Stimulated activated CD4-positive, alpha-beta T cell treated with anti-CD3 and anti-CD28 coated beads, Interleukin-1b, Interleukin-23, amount 100 ng/mL, for 1 hour (primary cell): ENCODE measurements at places on chromosomes 5 and 9.

DNA sequence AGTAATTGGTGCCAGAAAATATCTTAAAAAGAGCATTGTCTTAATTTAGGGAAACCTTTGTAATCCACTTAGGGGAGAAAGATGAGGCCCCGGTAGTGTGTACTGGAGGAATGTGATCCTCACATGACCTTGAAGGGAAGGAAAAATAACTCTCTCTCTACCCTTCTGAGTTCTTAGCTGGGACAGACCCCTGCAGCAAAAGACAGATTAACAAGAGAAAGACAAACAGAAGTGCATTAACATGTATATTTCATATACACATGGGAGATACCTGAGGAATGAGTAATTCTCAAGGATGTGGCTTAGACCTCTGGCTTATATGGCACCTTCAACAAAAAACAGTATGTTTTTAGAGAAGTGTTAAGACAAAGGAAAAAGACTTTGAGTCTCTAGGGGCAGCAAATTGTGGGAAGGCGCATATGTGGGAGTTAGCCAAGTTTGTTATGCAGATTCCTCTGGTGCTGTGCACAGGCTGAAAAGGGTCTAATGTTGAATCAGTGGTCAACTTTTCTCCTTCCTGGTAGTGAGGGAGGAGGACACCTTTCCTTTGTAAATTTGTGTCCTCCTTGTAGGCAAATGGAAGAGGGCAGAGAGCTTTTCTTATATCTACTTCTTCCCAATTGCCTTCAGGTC is 138.8 kb downstream of the LRRC70 start:
- no peak for DNase-seq

DNA sequence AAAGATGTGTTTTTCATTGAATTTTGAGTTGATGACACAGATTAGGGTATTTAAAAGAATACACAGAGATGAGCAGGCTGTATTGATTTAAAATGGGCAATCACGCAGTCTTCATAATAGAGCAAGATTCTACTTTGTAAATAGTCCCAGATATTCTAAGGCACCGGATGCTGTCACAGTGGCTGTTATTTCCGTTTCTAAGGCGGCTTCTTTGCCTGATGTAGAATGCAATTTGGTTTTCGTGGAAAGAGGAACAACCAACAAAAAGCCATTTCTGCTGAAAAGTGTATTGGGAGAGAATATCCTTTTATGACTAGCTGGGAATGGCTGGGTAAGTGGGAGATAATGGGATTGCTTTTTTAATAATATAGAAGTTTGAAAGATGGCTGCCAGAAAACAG is 17.5 kb downstream of the PRKACG start:
- no peak for DNase-seq

DNA sequence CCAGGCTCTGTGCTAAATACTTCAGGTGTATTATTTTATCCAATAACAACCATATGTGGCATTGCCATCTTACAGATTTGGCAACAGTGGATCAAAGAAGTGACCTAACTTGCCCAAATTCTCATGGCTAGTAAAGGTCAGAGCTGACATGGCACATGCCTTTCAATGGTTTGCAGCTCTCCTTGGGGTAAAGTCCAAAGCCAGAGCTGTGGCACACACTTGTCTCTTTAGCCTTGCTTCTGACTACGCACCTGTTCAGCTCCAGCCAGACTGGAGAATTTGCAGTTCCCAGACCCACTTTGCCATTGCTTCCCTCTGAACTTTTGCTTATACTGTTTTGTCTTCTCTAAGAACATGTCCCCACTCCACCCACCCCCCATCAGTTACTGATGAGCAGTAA is 5.9 kb downstream of the SLC35A4 start:
- no peak for DNase-seq

- no peak for DNase-seq
Measured at GRCh38 chr5:35159370-35159742, 70.9 kb downstream of the PRLR start.

DNA sequence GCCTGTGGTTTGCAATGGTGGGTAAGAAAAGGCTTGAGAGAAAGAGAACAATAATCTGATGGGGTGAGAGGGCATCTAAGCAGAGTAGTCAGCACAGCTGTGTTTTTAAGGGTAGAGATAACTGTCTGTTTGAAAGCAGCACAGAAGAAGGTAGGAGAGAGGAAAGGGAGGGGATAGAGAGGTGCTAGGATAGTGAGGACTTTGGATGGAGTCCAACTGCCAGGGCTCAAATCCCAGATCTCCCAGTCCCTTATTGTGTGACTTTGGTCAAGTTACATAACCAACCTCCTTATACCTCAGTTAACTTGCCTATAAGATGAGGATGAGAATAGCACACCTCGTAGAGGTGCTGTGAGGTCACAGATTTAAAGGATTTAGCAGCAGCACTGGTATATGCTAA is 55.6 kb downstream of the GPR21 start:
- no peak for DNase-seq

- no peak for DNase-seq
Measured at GRCh38 chr5:159061834-159062474, 37.8 kb downstream of the EBF1 start.

DNA sequence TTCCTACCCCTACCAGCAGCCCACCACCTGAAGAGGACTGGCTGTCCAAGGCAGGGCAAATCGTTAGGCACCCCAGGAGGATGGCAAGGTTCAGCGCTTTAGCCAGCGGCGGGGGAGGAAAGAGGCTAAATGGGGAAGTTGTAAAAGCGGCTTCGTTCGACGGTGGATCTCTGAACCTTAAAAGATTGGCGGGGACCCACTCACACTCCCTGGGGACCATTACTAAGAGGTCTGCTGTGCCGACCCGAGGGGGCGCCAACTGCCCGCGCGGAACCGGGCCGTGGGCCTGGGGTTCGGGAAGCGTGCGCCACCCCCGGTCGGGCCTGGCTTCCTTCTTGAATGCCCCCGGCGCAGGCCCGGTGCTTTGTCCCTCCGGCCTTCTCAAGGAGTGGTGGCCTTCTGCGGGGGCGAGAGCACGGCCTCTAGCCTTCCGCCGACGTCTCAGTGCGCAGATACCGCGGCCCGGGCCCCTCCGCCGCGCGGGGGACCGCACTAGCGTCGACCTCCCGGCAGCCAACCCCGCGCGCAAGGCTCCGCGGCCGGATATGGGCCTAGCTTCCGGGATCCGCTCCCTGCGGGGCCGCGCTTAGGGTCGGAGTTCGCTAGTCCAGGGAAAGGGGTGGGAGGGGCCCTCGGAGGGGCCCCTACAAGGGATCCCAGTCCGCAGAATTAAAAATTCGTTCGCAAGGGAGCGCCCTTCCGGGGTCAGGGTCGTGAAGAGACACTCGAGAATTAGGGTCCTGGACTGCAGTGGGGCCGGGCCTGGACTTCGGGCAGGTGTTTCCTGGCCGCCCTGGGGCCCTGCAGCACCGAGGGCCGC is 10.5 kb downstream of the NR2F1-AS1 start:
- no peak for DNase-seq

GRCh38 chr5:43295202-43295601 is 18.0 kb downstream of the HMGCS1 start:
- DNase-seq: no peak

GRCh38 chr9:98941946-98942523 is 1.7 kb upstream of the COL15A1 start:
- no peak for DNase-seq

- no peak for DNase-seq
Measured at GRCh38 chr9:88991066-88992034, at the start of gene S1PR3. TSS of gene S1PR3 (plus strand) at chr9:88991468. CDS start at chr9:89001201, 9,733 bp downstream.

DNA sequence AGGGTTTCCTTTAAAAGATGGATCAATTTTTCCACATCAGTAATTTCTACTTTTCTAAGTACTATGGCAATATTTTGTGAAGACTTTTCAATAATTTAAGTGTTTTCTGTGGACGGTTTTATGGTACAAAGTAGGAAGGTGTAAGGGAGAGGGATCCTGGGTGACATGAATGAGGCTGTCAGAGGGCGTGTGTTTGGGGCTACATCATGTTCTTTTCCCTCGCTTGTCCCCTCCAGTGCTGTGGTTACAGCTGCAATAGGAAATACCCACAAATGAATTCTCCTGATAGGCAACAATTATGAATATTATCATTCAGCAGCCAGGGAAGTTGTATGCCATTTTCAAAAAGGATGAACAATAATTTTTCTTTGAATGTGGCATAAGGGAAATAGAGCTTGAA is 83.8 kb downstream of the CAVIN4 start:
- DNase-seq: no peak

- no peak for DNase-seq
Measured at GRCh38 chr9:13568841-13569601, 289.5 kb upstream of the MPDZ start.

DNA sequence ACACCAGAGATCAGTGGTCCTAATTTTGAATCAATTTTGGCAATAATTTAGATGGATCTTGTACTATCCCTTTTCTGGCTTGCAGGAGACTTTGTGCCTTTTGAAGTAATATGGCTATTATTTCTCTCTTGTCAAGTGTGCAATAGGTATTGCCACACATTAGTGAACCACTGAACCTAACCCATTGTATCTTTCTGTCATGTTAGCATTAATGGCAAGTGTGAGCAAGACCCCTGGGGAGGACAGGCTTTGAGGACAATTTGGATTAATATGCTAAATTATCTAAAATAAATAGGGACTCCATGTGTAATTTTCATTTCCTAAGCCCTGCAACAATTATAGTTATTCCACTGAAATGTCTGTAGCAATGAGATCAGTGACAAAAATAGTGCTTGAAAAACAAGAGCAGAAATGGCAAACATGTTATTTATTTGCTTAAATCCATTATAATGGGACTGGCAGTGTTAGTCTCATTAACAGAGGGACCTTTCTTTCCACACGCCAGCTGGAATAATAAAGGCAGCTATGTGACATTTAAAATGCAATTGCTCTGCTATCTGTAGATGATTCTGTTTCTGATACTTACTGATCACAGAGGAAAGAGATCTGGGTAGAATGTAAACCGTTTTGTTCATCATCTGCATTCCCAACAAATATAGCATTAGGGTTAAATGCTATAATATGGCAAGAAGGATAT is 753.3 kb upstream of the ZNF608 start:
- no peak for DNase-seq

- DNase-seq: no peak
Measured at GRCh38 chr9:135147474-135147805, 60.0 kb downstream of the OLFM1 start.

DNA sequence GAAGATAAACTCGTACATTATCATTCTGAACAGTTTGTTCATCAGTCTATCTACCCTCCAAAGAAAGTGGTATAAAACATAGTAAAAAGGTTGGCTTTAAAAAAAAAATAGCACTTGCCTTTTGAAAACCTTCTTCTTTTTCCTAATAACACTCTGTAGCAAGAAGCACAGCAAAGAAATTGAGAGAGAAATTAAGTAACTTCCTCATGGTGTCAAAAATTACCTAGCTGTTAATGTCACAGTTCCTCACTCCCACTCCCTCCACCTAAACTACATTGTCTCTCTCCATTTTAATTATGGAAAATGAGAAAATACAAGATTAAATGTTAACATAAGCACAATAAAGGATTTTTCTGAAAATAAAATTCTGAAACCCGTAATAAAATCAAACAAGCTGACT is 72.2 kb downstream of the CERT1 start:
- DNase-seq: no peak

DNA sequence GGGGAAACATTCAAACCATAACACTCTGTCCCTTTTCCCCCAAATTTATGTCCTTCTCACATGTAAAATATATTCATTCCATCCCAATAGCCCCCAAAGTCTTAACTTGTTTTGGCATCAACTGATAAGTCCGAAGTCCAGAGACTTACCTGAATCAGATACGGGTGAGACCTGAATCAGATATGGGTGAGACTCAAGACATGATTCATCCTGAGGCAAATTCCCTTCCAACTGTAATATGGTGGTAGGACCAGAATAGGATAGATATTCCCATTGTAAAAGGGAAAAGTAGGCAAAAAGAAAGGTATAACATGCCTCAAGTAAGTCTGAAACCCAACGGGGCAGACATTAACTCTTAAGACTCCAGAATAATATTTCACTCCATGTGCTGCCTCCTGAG is 115.6 kb upstream of the CKMT2 start:
- DNase-seq: no peak

DNA sequence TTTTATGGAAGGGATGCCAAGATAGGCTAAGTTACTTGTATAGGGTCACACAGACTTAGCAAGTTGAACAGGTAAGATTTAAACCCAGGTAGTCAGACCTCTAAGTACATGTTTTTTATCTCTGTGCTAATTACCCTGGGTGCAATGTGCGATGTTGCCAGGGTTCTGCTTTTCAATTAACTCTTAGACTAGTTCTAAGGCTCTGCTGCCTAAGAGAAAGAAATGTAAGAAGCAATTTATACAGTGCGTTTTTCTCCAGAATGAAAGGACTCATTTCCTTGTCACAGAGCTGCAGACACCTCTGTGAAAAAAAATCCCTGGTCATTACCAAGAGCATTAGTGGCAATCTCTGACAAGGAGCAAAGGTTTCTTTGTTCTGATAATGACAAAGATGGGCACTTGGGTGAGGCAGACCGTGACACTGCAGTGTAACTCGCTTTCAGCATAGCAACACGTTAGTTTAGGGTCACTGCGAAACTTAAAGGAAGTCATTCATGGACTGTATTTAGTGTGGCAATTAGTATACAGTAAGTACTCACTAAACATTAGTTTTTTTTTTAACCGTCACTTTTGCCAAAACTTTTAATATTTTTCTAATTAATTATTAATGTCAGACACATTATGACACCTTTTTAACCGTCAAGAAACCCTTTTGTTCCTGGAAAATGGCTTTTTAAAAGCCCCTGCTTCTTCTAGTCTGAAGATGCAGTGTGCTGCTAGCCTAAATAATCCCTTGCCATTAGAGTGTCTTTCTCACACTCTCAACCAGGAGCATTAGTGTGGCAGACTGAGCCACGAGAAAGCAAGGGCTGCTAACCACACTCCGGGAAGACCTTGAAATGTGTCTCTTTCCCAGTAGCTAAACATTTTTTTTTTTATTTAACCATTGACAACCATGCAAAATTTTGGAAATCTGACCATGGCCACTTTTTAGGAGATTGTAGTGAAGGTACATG is 520.0 kb upstream of the C9orf72 start:
- DNase-seq: no peak

GRCh38 chr9:107260437-107261081 is 22.5 kb upstream of the RAD23B start:
- no peak for DNase-seq

DNA sequence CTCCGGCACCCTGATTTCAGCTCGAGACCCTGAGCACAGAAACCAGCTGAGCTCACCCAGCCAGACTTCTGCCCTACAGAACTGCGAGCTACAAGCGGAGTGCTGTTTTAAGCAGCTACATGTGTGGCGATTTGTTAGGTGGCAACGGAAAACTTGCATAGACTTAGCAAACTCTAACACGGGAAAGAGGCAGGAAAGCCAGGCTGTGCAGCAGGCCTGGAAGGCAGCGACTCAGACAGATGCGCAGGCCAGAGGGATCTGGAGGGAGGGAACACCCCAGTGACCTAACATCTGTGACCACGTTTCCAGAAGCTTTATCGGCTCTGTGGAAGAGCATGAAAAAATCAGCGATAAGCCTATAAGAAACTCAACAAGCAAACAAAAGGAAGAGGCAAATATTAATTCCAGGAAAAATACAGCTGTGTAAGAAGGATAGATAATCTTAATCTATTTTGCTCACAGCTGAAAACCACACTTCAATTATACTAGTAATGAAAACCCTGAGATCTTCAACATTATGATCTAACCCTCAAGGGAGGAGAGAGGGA is 11.0 kb downstream of the UBAC1 start:
- DNase-seq: no peak

GRCh38 chr5:24102010-24102409 is 542.8 kb downstream of the CDH10 start:
- no peak for DNase-seq

GRCh38 chr9:8727191-8727590 is 927.6 kb upstream of the DMAC1 start:
- DNase-seq: no peak
